GM12878 (cell line): ENCODE measurements at places on chromosomes 2 and 18. TPM values are rescaled to one million over a fixed set of nuclear protein-coding genes. Genes with fewer than 3 reads are reported as not detected.

- no peak for DNase-seq
- H3K4me1 ChIP-seq: no peaks in the 10 kb centered on the region
- H3K4me3 ChIP-seq: no peak overlapping the region
- H3K27me3 ChIP-seq: no peaks in the 10 kb centered on the region
- no peaks in the 10 kb centered on the region for H3K36me3 ChIP-seq
Measured at GRCh38 chr2:164671664-164672396, 50.5 kb upstream of the GRB14 start.

- H3K27ac ChIP-seq: no peak overlapping the region
- no peaks in the 10 kb centered on the region for H3K27me3 ChIP-seq
- no peaks in the 10 kb centered on the region; the same call in 1 of the 2 replicates for H3K4me1 ChIP-seq
- DNase-seq: no peak
- H3K4me3 ChIP-seq: no peak overlapping the region
Measured at GRCh38 chr2:3585261-3586109, 9.4 kb upstream of the COLEC11 start.

The GRP gene
- total RNA-seq: not detected in 2 replicates

The REG3A gene
- 0.62 TPM in 1 of 2 replicates, not detected in the other for total RNA-seq

The PPM1G gene
- total RNA-seq: 129 and 130 TPM in 2 replicates

DNA sequence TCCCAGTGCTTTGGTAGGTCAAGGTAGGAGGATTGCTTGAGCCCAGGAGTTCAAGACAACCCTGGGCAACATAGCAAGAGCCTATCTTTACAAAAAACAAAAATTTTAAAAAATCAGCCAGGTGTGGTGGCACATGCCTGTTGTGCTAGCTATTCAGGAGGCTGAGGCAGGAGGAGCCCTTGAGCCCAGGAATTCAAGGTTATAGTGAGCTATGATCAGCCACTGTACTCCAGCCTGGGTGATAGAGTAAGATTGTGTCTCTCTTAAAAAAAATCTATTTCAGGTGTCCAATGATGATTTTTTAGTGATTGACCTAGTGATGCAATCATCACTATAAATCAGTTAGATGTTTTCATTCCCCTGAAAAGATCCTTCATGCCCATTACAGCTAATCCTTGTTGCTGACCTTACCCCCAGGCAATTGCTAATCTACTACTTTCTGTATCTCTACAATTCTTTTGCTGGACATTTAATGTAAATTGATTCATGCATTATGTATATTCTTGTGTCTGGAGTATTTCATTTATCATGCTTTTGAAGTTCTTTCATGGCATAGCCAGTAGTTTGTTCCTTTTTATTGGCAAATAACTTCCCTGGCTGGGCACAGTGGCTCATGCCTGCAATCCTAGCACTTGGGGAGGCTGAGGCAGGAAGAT, 10.3 kb downstream of the MOCOS start:
- H3K4me1 ChIP-seq: no peaks in the 10 kb centered on the region; the same call in 1 of the 2 replicates
- no peak overlapping the region for H3K4me3 ChIP-seq
- no peak for DNase-seq
- H3K27ac ChIP-seq: no peak overlapping the region
- H3K27me3 ChIP-seq: no peaks in the 10 kb centered on the region

GRCh38 chr2:68771211-68771751, 36.7 kb downstream of the ARHGAP25 start:
- H3K27ac ChIP-seq: no peak overlapping the region
- H3K27me3 ChIP-seq: peaks cover 2% of the 10 kb centered on the region
- H3K4me3 ChIP-seq: no peak overlapping the region
- no peaks in the 10 kb centered on the region for H3K36me3 ChIP-seq

- H3K4me1 ChIP-seq: no peaks in the 10 kb centered on the region
- H3K4me3 ChIP-seq: no peak overlapping the region
- no peak for DNase-seq
- no peaks in the 10 kb centered on the region for H3K27me3 ChIP-seq
- peaks cover 9% of the 10 kb centered on the region; the same call in 1 of the 2 replicates for H3K36me3 ChIP-seq
Measured at GRCh38 chr18:21571772-21572171, 28.7 kb downstream of the ESCO1 start.

DNA sequence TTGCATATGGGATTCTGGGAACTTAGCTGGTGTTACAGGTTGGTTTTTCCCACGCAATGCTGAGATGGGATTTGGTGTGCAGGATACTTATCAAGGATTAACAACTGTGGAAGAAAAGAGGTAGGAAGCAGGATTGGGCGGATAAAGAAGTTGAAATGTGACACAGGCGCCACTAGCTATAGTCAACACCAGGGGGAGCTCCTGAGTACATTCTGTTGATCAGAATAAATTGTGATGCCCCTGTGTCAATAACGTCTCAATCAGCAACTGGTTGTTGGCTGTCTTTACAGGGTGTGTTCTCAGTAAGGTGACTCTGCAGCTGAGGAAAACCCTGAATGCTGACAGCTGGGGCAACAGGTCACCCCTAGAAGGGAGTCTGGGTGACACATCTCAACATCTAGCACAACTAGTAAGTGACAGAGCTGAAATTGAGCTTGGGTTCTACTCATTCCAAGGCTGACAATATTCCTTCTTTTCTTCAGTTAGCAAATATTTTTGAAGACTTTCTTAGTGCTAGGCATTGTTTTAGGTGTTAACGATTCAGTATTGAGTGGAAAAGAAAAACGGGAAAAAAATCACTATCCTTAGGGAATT, 143.0 kb downstream of the ARL6IP6 start:
- H3K27ac ChIP-seq: no peak overlapping the region
- no peaks in the 10 kb centered on the region for H3K4me1 ChIP-seq
- H3K36me3 ChIP-seq: no peaks in the 10 kb centered on the region
